DMS79 treated with DMSO at 0.1 percent for 48 hours (cell line): ENCODE measurements at places on chromosomes 7 and 10.
A peak's percentile ranks its signal among the peaks of the same experiment; 100 is the strongest.

DNA sequence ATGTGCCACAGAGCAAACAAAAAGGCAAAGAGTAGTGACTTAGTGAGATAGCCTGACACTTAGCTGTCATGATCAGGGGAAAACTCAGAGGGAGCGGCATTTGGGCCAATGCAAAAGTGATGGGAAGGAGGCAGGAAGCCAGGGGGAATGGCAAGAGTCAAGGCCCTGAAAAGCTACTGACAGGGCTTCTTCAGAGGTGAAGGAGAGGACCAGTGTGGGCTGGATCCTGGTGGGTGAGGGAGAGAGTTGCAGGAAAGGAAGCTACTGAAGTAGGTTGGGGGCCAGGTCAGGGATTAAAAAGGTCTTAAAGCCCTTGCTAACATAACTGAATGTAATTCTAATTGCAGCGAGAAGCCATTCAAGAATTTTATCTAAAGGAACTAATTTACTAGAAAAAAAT is 117.0 kb downstream of the AASS start:
- no peak for DNase-seq

- no peak for DNase-seq
Measured at GRCh38 chr10:607545-608185, 81.8 kb downstream of the DIP2C start.

GRCh38 chr7:35035511-35035961 is 1.7 kb downstream of the DPY19L1 start:
- DNase-seq, result peak; percentile 70

- DNase-seq, result peak; percentile 2
Measured at GRCh38 chr10:63718006-63718405, 196.8 kb downstream of the REEP3 start.

- no peak for DNase-seq
Measured at GRCh38 chr7:2307690-2308107, 6.5 kb downstream of the SNX8 start.

DNA sequence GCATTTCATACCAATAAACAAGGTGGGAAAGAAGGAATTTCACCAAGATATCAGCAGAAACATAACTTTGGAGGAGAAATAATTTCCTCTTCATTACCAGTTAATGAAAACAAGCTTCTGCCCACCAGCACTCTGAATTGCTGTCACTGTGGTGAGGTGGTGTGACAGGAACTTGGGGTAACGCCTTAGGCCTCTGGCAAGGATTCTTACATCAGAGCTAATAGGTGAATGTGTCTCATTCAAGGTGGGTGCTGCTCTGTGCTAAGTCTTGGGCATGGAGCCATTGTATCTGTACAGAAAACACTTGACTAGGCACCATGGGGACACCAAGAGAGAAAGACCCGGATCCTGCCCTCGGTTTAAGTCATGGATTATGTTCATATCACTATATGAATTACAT is 8.3 kb upstream of the LOXL4 start:
- no peak for DNase-seq

GRCh38 chr10:113960617-113961181 is 83.0 kb upstream of the ADRB1 start:
- peak; percentile 43 for DNase-seq

GRCh38 chr7:17774248-17774647 is 166.0 kb downstream of the SNX13 start:
- peak; percentile 60 for DNase-seq

DNA sequence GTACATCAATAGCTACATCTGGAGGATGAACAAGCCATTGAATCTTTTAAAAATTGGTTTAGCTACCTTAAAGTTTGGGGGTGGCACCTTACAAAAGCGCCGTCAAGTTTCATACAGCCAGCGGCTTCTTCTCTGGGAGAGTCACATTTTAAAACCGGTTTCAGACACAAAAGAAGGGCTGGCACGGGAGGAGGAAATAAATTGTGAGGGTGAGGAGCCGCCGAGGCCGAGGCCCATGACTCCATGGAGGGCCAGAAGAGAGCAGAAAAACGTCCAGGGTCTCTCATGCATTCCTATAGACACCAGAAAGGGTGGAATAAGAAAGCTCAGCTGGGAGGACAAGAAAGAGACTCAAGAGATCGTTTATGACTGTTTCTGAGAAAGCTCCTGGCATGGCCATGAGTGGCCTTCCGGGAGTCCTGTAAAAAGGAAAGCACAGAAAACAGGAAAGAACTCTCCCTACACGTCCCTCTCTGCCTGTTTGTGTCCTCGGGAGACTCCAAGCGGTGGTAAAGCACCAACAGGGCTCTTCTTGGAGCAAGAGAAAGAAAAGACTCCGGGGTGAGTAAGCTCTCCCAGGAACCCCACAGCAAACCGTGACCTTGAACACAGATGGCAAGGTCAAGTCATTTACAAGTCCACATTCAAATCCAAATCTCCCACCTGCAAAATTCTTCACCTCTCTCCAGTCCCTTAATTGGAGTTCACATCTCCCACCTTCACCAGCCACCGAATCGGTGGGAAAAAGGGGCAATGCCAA is 1.8 kb downstream of the FRAT2 start:
- DNase-seq, result peak; percentile 25

GRCh38 chr7:55336540-55336939 is 28.6 kb upstream of the LANCL2 start:
- no peak for DNase-seq

DNA sequence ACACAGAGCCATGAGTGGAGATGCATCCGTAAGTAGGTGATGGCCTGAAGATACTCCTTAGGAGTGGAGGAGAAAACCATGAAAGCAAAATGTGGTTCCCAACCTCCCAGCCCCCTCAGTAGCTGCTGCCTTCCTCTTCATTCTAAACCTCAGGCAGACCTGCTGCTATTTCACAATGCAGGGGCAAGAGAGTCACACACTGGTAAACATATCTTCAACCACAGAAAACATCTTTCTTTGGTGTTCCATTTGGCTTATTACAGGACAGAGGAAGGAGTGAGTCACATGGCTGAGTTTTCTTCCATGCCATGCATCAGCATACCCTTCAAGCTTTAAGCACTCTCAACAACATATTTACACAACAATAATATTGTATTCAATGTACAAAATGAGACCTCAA is 342.1 kb downstream of the BMPER start:
- no peak for DNase-seq

DNA sequence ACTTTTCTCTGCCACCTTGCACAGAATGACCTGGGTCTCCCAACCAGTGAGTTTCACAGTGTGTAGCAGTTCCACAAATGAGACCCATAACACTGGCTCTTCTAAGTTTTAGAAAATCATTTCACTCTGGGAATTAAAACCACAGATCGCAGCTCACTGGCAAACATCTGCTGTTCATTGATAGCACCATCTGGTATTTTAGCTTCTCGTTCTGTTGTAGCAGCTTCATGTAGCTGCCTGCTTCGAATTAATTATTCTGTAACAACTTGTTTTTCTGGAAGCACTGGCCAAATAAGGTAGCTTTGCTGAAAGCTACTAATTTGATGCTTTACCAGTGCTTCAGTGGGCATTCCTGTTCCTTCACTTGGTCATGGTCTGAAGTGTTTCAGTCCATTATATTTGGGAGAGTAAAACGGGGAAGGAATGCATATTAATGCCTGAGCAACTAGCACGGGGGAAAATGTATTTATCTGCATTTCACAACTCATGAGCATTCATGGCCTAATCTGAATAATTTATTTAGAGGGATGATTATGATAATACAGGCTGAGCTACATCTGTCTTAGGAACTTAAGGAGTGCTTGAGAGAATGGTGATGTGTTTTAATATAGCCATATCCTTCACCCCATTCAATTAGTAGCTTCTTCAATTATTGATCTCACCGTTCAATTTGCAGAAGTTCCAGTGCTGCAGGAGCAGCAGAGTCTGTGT is 447.4 kb downstream of the XPNPEP1 start:
- no peak for DNase-seq
